ENCODE measurements at places on chromosomes 12 and 14.

GRCh38 chr12:105459760-105460330 lies 129.4 kb downstream of the C12orf75 start:
- no peak for DNase-seq
- H3K4me1 ChIP-seq = no peaks in the 10 kb centered on the region
- H3K27me3 ChIP-seq = no peaks in the 10 kb centered on the region

GRCh38 chr12:130650131-130650530 lies 66.0 kb downstream of the RIMBP2 start:
- no peak overlapping the region for H3K27ac ChIP-seq
- no peak overlapping the region for H3K4me3 ChIP-seq
- H3K27me3 ChIP-seq = peaks cover 9% of the 10 kb centered on the region

- no peaks in the 10 kb centered on the region for H3K36me3 ChIP-seq
- no peak for DNase-seq
- no peaks in the 10 kb centered on the region for H3K27me3 ChIP-seq
- H3K4me3 ChIP-seq = no peak overlapping the region
- no peak overlapping the region for H3K27ac ChIP-seq
Measured at GRCh38 chr12:100919116-100919515, 124.5 kb downstream of the ANO4 start.

DNA sequence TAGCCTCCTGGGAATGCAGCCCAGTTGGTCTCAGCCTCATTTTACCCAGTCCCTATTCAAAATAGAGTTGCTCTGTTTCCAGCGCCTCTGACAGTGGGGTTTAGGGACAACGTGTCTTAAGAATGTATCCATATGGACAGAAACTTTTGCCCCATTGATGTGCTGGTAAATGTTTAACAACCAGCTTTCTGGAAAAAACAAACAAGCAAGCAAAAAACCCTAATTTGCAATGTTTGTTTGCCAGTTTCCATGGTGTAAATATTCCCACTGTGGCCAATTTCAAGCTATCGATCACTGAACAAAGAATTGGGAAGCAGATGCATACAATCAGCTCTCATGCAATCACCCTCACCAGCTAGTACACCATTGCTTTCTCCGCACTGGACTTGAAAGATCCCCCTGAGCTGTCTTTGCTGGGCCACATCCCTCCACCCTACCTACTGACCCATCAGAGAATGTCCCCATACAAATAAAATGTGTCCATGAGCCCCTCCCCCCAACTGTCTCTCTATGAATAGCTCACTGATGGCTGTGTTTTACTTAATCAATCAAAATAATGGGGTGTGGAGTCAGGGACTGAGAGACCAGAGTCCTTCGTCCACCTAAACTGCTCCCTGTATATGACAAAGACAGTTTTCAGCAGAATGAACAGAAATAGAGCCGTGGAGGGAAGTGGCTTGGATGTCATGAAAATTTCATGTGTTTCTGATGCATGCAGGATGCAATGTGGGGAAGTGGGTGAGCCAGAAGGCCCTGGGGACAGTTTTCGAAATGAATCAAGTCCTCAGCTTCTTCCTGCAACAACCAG lies 40.8 kb downstream of the CCDC60 start:
- H3K4me3 ChIP-seq = no peak overlapping the region
- H3K27me3 ChIP-seq = no peaks in the 10 kb centered on the region
- H3K27ac ChIP-seq = no peak overlapping the region
- no peak for DNase-seq
